ENCODE measurements at places on chromosomes 7 and 10.

GRCh38 chr10:104333032-104333727, 5.1 kb downstream of the ITPRIP start:
- DNase-seq, result no peak

GRCh38 chr7:105304040-105304895, 84.5 kb downstream of the SRPK2 start:
- DNase-seq, result no peak

GRCh38 chr7:6026011-6026819, 5.0 kb upstream of the ANKRD61 start:
- DNase-seq, result peak; percentile 24

- no peak for DNase-seq
These were observed 26.2 kb downstream of the PAPOLB start for GRCh38 chr7:4835398-4836205.

DNA sequence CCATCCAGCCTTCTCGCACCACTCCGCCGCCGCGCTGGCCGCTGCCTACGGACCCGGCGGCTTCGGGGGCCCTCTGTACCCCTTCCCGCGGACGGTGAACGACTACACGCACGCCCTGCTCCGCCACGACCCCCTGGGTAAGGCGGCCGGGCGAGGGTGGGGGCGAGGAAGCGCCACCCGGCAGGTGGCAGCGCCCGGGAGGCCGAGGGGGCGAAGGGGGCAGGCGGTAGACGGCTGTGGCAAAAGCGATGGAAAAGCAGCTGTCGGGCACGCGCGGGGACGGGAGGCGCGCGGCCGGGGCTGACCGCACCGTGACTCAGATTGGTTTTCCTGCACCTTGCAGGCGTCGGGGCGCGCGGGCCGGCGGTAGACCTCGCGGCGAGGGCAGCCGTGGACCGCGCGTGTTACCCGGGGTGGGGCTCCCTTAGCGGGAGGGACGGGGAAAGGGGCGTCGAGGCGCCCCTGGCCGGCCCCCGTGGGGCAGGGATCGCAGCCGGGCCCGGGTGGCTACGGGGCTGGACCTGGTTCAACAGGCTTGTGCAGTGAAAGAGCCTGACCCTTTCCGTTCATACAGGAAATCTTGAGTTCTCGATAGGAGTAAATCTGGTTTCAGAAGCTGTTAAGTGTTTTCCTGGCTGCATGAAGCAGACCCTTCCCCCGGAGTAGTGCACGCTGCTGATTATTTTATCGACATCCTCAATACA, 608 bp downstream of the HHEX start:
- no peak for DNase-seq

Measured in stimulated activated CD8-positive, alpha-beta memory T cell treated with anti-CD3 and anti-CD28 coated beads, Interleukin-15, amount 100 ng/mL, for 24 hours (primary cell).